Activated CD8-positive, alpha-beta memory T cell treated with anti-CD3 and anti-CD28 coated beads, Interleukin-2, amount 10 ng/mL, durations not matched to agents 7 days and 5 days (primary cell): ENCODE measurements at places on chromosomes 1 and 21. TPM values are rescaled to one million over a fixed set of nuclear protein-coding genes. Genes with fewer than 3 reads are reported as not detected.

GJA4 gene
- total RNA-seq: not detected

NEXN gene
- 1.4 TPM for total RNA-seq

SPRR1B gene
- not detected for total RNA-seq

CD1D gene
- total RNA-seq: not detected

IL10 gene
- not detected for total RNA-seq

HSF2BP gene
- 0.21 TPM for total RNA-seq

UTS2 gene
- 0.82 TPM for total RNA-seq

KRTAP19-1 gene
- not detected for total RNA-seq

TRIM46 gene
- 11.2 TPM for total RNA-seq

BMP8B gene
- total RNA-seq: 0.61 TPM

INAVA gene
- 2.6 TPM for total RNA-seq

KLHDC7A gene
- total RNA-seq: not detected

OR2T12 gene
- not detected for total RNA-seq

RPTN gene
- total RNA-seq: not detected

CYP4Z1 gene
- total RNA-seq: not detected

TYW3 gene
- total RNA-seq: 15.0 TPM

LAPTM5 gene
- total RNA-seq: 326 TPM

LHX8 gene
- not detected for total RNA-seq

CRYBG2 gene
- total RNA-seq: 8.6 TPM

CR1 gene
- total RNA-seq: not detected

ITLN1 gene
- total RNA-seq: not detected

LTN1 gene
- total RNA-seq: 24.7 TPM

DTL gene
- 86.2 TPM for total RNA-seq

STUM gene
- total RNA-seq: not detected

RPRD2 gene
- total RNA-seq: 28.1 TPM

MDM4 gene
- total RNA-seq: 74.7 TPM

C1QB gene
- not detected for total RNA-seq

AADACL4 gene
- not detected for total RNA-seq

AVPR1B gene
- not detected for total RNA-seq

SYNC gene
- not detected for total RNA-seq

DYNLT5 gene
- total RNA-seq: not detected

TMEM79 gene
- 11.6 TPM for total RNA-seq

ADAM30 gene
- not detected for total RNA-seq

GSTM2 gene
- total RNA-seq: 8.0 TPM

KCNQ4 gene
- total RNA-seq: 0.12 TPM

SUSD4 gene
- 0.21 TPM for total RNA-seq

CFH gene
- total RNA-seq: 5.0 TPM

ADCY10 gene
- total RNA-seq: 0.07 TPM

ERI3 gene
- total RNA-seq: 27.2 TPM

CLDN17 gene
- total RNA-seq: not detected

KRTAP10-6 gene
- total RNA-seq: not detected

G0S2 gene
- 0.70 TPM for total RNA-seq

DPT gene
- total RNA-seq: not detected

ZYG11A gene
- 0.23 TPM for total RNA-seq

KRTAP20-4 gene
- not detected for total RNA-seq

LCE3D gene
- not detected for total RNA-seq

C1QTNF12 gene
- total RNA-seq: 2.0 TPM

KIRREL1 gene
- total RNA-seq: not detected

KIF14 gene
- 30.8 TPM for total RNA-seq

PDZK1IP1 gene
- total RNA-seq: not detected

TDRD10 gene
- not detected for total RNA-seq

LCE2A gene
- total RNA-seq: not detected

FAM78B gene
- 0.15 TPM for total RNA-seq

DNAJC6 gene
- total RNA-seq: 6.2 TPM

OR2M5 gene
- not detected for total RNA-seq

LCK gene
- 441 TPM for total RNA-seq

MAP1LC3C gene
- not detected for total RNA-seq
